GM23338 (cell line): ENCODE measurements at places on chromosomes 7 and 10. TPM values are rescaled to one million over a fixed set of nuclear protein-coding genes. Genes with fewer than 3 reads are reported as not detected.

Gene KCNH2
- total RNA-seq, result 11.3 and 14.7 TPM in 2 replicates

Gene FXYD4
- total RNA-seq, result not detected in 2 replicates

Gene CCDC7
- 0.47 and 0.83 TPM in 2 replicates for total RNA-seq

Gene STOX1
- total RNA-seq, result 2.2 and 2.7 TPM in 2 replicates

Gene PRSS2
- not detected in 2 replicates for total RNA-seq

Gene CDC14C
- total RNA-seq, result 0.17 and 0.54 TPM in 2 replicates
